Stimulated activated CD8-positive, alpha-beta memory T cell treated with anti-CD3 and anti-CD28 coated beads, Interleukin-7, amount 100 ng/mL, for 1 hour (primary cell): ENCODE measurements at places on chromosomes 4 and X.

GRCh38 chrX:10482261-10482660 lies 138.1 kb downstream of the MID1 start:
- DNase-seq, result no peak

GRCh38 chr4:126071346-126072333 lies 756.9 kb downstream of the FAT4 start:
- no peak for DNase-seq

GRCh38 chr4:130056286-130056685 lies 960.3 kb downstream of the C4orf33 start:
- no peak for DNase-seq

GRCh38 chr4:7819446-7819845 lies 120.2 kb downstream of the AFAP1 start:
- DNase-seq, result no peak

GRCh38 chr4:146647615-146648460 lies 9.1 kb downstream of the POU4F2 start:
- DNase-seq, result no peak

DNA sequence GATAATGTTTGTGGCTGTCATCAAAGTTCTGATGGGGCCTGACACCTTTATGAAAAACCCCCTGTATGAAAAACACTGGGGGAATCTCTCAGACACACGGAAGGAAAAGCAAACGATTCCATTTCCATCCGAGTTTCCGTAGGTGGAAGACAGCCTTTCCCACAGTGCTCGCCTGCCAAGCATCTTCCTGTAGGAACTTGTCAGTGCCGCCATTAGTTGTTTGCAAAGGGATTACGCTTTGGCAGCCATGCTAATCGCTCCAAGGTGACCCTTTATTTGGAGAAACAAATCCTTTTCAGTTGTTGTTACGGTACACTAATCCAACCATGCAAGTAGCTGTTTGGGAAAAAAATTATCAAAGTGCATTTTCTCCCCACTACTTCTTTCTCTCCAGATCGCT lies 44.4 kb upstream of the STOX2 start:
- DNase-seq, result no peak

DNA sequence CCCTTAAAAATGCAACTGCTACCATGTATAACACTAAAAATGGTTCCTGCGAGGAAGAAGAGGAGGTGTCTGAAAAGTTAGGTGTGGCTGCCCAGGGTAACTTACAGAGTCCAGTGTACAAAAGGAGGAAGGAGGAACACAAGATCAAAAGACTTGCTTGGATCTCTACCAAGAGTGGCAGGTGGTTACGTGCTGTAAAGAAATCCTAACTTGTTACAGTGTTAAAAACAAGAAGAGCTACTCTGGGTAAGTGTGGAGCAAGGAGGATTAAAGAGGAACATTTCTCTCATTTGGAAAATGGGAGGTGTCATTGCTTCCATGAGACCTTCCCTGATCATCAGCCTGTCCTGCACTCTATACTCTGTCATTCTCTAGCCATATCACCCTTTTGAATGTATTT lies 242.0 kb downstream of the PTTG2 start:
- no peak for DNase-seq

- no peak for DNase-seq
Measured at GRCh38 chr4:105280338-105281123, 133.9 kb downstream of the TET2 start.

GRCh38 chrX:68686097-68686977 lies 38.9 kb downstream of the STARD8 start:
- no peak for DNase-seq

DNA sequence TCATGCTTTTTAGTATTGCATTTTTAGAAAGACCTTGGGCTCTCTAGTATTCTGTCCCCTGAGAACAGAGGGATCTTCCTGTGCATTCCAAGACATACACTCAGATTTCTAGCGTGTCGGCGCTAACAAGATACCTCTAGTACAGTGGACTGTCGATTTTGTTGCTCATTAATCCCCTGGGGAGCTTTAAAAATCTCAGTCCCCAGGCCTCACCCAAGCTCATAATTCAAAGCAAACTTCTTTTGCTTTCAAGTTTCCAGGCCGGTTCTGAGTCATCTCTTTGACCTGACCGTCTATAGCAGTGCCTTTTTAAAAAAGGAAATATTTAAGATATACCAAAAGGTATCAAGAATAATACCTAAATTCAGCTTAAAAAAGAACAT lies 137.0 kb downstream of the AMMECR1 start:
- DNase-seq, result no peak

DNA sequence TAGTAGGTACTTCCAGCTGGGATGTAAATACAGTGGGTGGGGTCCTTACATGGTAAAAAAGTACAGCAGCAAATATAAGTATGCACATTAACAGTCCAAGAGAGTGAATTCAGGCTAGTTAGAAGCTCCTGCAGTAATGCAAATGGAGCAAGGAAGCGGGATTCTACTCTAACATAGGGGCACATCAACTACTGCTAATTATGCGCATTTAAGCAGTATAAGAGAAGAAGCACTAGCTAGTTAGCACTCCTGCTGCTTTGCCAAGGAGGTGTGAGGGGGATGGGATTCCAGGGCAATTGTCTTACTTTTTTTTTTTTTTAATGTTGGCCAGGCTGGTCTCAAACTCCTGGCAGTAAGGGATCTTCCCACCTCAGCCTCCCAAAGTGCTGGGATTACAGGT lies 284.1 kb downstream of the CHIC1 start:
- DNase-seq, result no peak

DNA sequence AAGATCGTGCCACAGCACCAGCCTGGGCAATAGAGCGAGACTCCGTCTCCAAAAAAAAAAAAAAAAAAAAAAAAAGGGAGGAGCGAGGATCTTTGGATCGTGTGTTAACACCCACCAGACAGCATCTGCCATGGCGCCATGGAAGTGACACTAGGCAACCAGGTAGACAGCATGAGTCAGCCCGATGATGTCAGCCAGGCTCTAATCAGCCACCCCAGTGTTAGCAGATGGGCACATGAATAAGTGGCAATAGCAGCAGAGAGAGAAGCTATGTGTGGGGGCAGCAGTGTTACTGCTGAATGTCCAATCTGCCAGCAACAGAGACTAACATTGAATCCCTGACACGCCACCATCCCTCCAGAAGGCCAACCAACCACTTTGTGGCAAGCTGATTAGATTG lies 6.6 kb downstream of the SYN1 start:
- no peak for DNase-seq

- no peak for DNase-seq
Measured at GRCh38 chr4:70640192-70640591, 11.6 kb downstream of the ENAM start.

DNA sequence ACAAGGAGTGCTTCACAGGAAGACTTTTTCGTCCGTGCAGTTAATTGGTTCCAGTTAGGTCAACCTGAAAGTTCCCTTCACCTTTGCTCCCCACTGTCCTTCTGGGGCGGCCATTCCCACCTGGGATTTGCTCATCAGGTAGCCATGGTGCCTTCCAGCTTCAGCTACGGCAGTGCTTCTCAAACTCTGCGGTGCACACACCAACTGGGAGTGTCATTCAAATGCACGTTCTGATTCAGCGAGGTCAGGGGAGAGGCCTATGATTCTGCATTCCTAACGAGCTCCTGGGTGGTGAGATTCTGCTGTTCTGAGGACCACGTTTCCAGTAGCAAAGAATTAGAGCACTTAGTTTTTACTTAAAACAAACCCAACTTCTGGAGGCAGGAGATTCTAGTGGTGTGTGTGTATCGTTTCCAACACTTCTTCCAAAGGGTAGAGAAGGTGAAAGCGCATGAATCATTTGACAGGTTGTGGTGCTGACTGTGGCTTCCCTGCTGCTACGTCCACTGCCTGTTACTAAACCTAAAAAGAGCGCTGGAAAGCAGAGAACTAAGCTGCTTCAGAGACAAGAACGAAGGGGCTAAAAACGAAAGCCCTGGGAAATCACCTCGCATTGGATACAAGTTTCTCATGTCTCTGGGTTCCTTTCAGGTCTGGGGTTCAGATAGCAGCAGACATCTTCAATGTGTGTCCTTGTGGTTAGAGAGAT lies 4.7 kb upstream of the HELT start:
- no peak for DNase-seq

DNA sequence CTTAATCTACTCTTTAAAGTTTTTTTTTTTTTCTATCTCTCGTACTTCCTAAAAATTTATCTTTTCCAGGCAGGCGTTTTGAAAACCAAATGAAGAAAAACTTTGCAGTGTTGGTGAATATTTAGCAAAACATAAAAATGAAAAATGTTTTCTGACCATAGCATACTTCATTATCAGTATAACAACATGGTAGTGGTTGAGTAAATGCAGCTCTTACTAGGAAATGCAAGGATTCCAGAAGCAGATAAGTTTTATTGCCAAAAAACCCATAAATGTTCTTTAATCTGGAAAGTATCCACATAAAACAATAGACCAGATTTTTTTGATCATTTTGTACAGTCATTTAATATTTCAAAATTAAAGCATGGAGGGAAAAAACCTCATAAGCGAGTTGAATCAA lies 136.9 kb upstream of the GUCY1A1 start:
- DNase-seq, result no peak

DNA sequence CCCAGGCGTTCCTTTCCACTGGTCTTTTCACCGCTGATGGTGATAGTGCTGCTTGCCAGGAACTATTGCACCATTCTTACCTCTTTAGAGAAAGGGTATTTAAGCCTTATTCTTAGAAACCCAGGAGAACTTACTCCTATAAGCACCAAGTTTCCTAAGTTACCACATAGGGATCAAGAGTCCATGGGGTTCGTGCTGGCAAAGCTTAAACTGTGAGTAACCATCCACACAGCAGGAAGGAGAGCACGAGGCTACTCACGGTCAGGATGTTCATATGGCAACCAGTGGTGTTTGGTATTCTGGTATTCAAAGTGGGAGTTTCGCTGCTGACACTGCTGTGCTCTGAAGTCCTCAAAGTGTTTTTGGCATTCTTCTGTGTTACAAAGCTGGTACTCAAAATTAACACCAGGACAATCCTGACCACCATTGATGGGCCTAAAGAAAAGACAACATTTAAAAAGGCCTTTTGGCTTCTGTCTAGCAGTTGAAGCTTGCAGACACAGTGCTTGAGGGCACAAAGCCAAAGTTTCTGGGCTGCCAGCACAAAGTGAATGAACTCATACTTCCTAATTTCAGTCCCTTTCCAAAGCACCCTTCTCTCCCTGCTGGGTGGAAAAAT lies 256.9 kb downstream of the ADAMTS3 start:
- DNase-seq, result no peak

- no peak for DNase-seq
Measured at GRCh38 chr4:54954656-54955388, 170.6 kb downstream of the KDR start.

DNA sequence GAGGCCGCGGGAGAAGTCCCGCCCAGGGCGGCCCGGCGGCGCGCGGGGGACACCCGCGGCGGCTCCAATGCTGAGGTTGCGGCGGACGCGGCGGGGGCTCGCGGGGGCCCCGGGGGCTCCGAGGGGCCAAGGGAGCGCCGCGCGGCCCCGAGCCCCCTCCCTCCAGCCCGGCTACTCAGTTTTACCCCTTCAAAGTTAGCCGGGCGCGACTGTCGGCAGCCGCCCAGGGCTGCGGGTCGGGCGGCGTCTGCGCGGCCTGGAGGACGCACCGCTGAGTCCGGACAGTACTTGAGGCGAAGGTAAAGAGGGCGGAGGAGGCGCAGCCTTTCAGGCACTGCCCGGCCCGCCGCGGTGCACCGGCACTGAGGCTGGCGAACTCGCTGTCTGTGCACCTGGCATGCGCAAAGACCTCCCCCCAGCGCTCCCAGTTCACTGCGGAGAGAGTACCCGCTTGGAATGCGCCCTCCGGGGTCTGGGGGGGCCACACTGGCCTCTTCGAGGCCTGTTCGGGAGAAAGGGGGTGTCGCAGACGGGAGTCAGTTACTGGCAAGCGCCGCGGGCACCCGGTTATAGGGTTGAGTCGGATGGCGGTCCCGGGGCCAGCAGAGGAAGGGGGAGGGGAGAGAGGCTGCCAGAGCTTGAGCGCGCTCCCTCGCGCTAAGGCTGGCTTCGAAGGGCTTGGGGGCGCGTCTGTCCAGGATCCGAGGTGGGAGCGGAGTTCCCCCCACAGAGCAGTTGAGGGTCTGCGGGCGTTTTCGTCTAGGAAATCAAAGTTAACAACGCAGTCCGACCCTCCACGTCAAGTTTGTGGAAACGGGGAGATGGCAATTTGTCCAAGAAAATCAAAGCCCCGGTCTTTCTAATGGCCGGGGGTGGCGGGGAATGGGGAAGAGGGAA lies 1.1 kb downstream of the PCDH19 start:
- DNase-seq, result no peak

DNA sequence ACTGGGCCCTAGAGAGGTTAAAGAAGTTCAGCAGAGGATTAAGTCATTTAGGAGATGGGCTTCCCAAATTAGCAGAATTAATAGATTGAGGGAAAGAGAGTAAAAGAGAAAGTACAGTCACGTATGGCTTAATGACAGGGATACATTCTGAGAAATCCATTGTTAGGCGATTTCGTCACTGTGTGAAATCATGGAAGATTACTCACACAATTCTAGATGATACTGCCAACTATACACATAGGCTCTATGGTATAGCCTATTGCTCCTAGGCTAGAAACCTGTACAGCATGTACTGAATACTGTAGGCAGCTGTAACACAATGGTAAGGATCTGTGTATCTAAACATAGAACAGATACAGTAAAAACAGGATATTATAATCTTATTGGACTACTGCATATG lies 180.6 kb downstream of the RNF150 start:
- DNase-seq, result no peak

DNA sequence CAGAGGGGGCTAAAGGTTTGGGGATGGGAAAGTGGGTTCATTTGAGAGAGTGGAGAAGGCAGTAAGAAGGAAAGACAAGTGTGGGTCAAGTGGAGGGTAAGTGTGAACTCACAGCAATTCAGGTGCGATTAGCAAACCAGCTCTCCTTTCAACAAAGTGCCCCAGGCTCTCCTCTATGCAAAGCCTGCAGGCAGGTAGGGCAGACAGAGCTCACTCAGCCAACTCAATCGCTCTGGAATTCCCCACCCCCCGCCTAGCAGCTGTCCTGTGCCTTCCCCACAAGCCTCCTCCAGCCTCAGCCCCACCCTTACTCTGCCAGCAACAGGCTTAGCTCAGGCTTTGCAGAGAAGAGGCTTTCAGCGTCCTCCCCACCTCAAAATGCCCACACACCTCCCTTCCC lies 14.8 kb upstream of the MAMLD1 start:
- DNase-seq, result no peak

DNA sequence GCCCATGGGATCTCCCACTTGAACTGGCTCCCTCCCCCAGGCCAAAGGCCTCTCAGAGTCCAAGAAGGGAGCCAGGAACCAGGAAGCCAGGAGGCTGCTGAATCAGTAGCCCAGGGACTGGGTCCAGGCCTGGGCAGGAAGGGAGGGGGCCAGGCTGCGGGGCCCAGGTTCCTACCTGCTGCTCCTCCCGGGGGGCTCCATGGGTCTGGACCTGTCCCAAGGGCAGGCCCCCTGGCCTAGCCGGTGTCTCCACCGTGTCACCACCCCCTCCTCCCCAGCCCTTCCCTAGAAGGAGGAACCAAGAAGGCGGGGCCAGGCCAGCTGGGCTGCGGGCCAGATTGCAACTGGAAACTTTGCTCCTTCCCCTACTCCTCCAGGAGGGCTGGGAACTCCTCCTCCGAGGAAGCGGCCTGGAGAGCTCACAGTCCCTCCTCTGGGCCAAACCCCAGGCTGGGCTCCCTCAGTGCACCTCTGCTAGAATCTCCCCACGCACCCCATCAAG lies at the start of gene IQSEC2:
TSS of gene IQSEC2 (minus strand) at position 264 of the 502 bp plus-strand sequence.
- DNase-seq, result no peak

- no peak for DNase-seq
Measured at GRCh38 chr4:156775813-156776212, 195.8 kb downstream of the PDGFC start.

- no peak for DNase-seq
Measured at GRCh38 chr4:81256059-81256970, 41.3 kb upstream of the PRKG2 start.
